NCI-H1105 (cell line): ENCODE measurements at places on chromosomes 12 and 14.

DNA sequence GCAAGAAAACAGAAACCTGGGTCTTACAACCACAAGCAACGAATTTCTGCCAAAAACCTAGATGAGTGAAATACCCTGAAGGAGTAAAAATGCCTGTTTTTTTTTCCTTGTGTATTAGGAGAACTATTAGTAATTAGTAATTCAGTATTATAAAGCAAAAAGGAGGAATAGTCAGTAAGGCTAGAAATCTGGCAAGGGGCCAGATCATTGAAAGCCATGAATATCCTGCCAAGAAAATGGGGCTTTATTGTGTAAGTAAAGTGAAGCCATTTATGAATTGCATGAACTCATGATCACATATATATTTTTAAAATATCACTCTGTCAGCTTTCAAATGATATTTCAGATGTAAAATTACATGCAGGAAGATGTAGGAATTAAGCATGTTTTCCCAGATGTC is 57.9 kb downstream of the TXNDC16 start:
- peak; percentile 5 for DNase-seq

DNA sequence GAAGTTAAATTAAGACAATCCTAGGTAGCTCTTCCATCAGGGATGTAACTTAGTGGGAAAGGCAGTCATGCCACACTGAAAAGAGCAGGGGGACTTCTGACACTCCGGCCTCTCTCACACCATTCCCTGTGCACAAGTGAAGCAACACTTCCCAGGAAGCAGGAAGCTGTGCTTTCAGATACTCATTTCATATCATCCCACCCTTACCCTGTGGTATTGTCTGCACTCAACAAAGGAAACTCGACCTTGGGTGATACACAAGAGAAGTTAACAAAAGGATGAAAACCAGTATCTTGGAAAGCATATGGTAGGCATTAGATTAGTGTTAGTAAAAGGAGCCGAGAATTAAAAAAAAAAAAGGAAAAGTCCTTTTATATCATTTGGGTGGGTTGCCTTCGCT is 61.3 kb upstream of the MDM1 start:
- DNase-seq, result no peak

- DNase-seq, result peak; percentile 44
These were observed 47.0 kb upstream of the SLC2A13 start for GRCh38 chr12:40152783-40153383.

DNA sequence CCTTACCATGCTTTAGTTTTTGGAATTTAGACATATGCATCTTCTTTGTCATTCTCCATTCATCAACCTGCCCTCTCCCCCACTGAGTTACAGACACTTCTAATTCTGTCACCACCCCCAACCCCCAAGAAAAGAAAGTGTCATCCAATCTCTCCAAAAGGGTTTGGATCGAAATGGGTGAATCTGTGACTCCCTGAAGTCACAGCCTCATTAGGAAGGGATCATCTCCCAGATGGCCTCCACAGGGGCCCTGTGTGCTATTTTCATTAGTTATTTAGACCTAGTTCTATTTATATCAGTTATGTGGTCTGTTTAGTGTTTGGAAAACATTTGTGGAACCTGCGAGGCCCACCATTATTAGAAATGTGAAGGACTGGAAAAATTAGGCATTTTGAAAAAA is 191.0 kb upstream of the ATP2B1 start:
- no peak for DNase-seq

DNA sequence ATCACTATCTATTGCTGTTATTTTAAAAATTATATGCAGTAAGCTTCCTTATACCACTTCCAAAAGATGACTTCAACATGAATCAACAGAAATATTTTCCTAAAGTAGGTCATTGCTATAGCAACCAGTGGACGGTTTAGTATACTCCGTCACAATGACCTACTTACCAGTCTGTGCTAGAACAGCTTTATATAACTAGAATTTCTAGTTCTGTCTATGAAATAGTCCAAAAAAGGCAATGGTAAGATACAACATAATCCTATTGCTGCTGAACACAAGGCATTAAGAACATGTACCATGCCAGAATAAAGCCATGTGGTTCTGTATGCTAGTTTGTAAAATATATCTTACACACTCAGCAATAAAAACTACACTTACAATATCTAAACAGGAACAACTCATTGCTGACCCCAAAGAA is 40.7 kb upstream of the MTERF2 start:
- DNase-seq, result no peak

- peak; percentile 23 for DNase-seq
These were observed 2.0 kb upstream of the ATN1 start for GRCh38 chr12:6925540-6926279.

DNA sequence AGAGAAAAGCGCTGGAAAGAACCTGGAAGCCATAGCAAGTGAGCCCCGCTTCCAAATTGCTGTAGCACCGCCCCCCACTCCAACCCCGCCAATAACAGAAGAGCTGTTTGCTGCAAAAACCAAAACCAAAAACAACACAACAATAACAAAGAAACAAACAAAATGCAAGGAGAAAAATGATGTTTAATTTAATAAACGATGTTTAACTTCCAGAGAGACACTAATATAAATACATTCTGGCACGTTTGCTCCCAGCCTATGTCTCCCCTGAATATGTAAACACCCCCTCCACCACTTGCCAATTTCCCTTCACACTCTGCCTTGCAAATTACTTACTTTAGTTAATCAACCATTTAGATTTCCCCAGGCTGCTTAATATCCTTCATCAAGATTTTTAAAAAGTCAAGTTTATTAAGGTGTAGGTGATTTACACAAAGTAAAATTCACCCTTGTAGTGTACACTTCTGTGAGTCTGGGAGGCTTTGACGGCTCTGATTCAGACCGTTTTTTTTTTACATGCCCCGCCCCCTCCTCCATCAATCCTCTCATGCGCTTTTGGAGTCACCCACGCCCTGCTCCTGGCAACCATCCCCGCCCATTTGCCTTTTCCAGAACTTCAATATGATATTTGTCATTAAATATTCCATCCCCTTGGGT is 482 bp upstream of the IFI27L2 start:
- DNase-seq, result peak; percentile 73
